ENCODE measurements at places on chromosomes 6 and 20.

- DNase-seq, result no peak
These were observed at the start of gene CD93 for GRCh38 chr20:23086056-23086566. CD93 (minus strand) TSS chr20:23086324; CDS start chr20:23086192, 132 bp downstream.

DNA sequence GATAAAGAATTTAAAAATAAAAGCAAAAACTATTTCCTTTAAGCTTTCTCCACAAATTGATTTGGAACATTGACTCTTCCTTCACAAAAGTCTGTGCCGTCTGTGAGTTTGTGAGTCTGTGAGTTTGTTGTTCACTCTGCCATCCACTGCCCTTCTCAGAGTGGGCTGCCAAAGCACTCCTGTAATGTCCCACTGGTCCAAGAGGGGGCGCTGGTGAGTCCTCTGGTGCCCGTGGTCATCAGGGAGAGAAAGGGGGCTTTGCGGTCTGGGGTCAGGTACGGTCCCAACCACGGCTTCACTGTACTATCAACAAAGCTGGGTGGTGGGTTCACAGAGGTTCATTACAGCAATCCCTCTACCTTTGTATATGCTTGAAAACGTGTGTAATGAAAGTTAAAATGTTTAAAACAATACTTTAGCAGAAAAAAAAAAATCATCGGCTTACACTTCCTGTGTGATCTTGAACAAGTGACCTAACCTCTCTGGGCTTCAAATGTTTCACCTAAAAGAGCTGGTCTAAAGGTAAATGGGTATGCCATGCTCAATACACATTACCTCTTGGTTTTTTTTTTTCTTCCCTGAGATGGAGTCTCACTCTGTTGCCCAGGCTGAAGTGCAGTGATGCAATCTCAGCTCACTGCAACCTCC, 5.6 kb upstream of the ANKRD60 start:
- DNase-seq, result peak; percentile 35

GRCh38 chr6:72642435-72642834, 20.6 kb downstream of the KCNQ5 start:
- DNase-seq, result no peak

DNA sequence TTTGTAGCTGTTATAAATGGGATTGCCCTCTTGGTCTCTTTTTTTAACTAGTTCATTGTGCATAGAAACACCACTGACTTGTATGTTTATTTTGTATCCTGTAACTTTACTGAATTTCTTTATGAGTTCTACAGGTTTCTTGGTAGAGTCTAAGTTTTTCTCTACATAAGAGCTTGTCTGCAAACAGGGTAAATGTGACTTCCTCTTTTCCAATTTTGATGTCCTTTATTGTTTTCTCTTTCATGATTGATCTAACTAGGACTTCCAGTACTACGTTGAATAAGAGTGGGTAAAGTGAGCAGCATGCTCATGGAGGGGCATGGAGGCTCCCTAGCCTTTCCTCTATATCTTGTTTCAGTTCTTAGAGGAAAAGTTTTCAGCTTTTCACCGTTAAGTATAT, 3.0 kb upstream of the WFDC10A start:
- DNase-seq, result no peak

- no peak for DNase-seq
These were observed 322.2 kb downstream of the PLCB1 start for GRCh38 chr20:8454137-8454712.

GRCh38 chr6:165634101-165634880, 28.8 kb downstream of the PDE10A start:
- no peak for DNase-seq
